Left cardiac atrium (tissue), 4 donors: ENCODE measurements at places on chromosomes 1 and 21.

DNA sequence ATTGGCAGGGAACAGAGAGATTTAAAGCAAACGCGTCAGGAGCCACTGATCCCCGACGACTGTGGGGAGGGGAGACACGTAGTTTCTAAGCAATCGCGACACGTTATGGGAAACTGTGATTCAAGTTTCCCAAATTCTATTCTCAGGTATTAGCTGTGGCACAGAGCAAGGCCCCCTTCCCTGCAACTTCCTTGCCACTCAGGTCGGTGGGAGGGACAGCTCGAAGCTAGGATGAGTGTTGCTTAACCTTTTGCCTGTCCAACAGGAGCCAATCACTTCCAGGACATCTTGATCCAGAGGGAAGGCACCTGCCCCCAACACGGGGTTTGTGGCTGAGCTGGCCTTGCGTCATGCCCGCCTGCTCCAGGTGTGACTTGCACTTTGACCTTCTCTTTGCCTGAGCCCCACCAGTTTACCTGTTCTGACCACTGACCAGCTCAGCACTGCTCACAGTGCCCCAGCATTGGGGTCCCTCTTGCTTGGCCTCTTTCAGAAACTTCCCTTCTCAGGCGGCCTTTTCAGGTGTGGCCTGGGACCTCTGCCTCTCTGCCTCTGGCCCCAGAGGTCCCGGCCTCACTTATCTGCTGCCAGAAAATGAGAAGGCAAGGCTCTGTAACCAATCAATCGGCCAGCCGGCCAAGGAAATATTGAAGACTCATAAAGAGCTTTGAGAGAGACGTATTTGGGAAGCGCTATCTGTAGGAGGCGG lies 24.6 kb downstream of the TEX35 start:
- DNase-seq: no peak

GRCh38 chr1:162091681-162092524 lies 22.4 kb downstream of the NOS1AP start:
- no peak for DNase-seq

DNA sequence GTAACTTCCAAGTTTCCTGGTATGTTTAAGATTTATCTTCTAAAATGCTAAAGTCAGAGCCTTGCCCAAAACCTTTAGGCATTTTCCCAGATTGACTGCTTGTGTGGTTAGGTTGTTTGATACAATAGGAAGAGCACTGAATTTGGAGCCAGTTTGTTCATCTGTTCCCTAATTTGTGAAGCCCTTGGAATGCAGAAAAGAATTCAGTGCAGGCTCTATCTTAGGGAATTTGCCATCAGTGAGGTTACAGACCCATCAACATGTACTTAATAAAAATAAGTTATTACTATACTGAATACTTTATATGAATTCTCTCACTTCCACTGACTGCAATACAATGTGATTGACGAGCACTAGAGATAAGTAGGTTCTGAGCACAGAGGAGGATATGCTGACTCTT lies 120.2 kb downstream of the PIK3R3 start:
- no peak for DNase-seq

DNA sequence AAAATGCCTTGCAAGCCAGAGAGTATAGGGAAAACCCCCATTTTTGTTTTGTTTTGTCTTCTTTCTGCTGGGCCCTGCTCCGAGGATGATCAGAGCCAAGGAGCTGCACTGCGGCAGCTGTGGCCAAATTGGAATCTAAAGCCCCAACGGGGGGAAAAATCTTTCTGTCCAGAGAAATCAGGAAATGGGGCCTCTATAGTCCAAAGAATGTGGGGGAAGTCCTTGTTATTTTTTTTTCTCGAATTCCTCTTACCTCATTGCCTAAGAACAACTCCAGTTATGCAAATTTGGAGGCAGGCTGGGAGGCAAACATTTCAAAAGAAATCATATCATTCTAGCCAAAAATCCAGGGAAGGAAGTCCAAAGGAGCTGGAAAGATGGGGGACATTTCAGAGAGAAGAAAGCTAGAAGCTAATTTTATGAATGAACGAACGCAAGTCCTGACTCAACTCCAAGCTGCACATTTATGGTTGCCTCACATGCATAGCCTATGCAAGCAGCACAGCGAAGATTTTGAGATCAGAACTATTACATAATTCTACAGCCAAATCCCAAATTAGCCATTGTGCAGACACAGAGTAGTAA lies 263.2 kb downstream of the KCTD3 start:
- DNase-seq: no peak

GRCh38 chr1:47507881-47508701 lies 70.2 kb downstream of the FOXD2 start:
- DNase-seq: peak; percentile 40

DNA sequence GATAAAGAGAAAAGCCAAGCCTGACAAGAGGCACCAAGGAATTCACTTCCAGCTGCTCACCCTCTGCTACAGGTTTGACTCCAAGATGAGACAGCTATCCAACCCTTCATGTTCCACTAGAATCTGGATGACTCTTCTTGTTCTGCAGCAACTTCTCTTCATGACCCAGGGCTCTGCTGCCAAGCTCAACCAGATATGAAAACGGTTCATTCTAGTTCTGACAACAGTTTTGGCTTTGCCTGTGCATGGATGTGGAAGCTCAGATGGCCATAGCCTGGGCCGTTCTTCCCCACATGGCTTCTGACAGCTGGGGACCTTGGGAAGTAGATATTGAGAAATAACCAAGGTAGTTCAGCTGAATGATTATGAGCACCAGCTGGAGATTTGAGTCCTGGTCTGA lies 13.7 kb downstream of the PI4KB start:
- DNase-seq: peak; percentile 36

GRCh38 chr1:100360790-100361510 lies 8.6 kb downstream of the CDC14A start:
- peak; percentile 62 for DNase-seq

- no peak for DNase-seq
Measured at GRCh38 chr1:217379336-217379735, 251.6 kb downstream of the GPATCH2 start.

DNA sequence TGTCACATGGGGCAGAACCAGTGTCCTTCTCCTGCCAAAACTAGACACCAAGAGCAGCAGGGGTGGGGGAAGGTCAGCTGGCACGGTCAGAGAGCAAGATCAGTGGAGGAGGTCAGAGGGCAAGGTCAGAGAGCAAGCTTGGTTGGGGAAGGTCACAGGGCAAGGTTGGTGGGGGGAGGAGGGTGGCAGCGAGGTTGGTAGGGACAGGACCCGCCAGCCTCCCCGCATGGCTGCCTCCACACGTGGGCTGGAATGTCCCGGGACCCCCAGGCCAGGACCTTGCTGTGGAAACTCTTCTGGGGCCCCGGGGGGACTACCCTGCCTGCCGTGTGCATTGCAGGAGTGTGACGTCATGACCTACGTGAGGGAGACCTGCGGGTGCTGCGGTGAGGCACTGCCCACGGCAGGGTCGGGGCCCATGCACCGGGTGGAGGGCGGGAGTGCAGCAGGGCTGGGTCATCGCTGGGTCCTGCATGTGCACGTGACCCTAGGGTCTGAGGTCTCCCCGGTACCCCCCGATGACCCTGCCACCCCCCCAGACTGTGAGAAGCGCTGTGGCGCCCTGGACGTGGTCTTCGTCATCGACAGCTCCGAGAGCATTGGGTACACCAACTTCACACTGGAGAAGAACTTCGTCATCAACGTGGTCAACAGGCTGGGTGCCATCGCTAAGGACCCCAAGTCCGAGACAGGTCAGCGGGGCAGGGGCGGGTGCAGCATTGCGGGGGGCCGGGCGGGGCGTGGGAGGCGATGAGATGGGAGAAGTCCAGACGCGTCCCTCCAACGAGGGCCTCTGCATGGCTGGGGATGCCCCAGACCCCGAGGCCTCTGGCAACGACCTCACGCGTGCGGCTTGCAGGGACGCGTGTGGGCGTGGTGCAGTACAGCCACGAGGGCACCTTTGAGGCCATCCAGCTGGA lies 27.3 kb downstream of the COL6A2 start:
- peak; percentile 26 for DNase-seq

DNA sequence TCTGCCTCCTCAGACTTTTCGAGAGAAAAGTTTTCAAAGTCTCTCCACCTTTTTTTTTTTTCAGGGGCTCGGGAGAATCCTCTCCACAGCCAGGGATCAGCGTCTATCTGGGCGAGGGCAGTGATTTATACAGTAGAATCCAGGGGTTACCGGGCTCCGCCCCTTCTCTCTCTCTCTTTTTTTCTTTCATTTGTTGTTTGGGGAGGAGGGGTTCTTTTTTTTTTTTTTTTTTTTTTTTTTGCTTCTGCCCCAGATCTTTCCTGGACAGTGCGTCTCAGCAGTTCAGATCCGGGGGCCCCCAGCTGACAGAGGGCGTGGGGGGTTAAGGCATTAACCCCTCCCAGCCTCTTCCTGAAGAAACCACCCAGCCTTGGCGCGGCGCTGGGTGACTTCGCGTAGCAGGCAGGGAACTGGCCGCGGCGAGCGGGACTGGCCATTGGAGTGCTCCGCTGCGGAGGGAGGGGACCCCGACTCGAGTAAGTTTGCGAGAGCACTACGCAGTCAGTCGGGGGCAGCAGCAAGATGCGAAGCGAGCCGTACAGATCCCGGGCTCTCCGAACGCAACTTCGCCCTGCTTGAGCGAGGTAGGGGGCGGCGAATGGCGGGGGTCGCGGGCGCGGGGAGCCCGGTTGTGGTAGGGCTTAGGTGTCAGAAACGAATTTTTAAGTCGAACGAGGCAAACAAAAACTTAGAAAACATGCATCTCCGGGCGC lies at the start of gene S1PR1:
Gene S1PR1, plus strand, starts transcription at position 504 of the 713 bp plus-strand sequence. CDS start 1,966 bp downstream, outside the sequence.
- peak; percentile 90 for DNase-seq

GRCh38 chr1:76238094-76238628 lies 163.6 kb downstream of the ST6GALNAC3 start:
- no peak for DNase-seq

GRCh38 chr1:14954210-14954609 lies 199.3 kb upstream of the TMEM51 start:
- DNase-seq: no peak

- DNase-seq: peak; percentile 82
Measured at GRCh38 chr1:2594001-2594640, 7.5 kb downstream of the PRXL2B start.

DNA sequence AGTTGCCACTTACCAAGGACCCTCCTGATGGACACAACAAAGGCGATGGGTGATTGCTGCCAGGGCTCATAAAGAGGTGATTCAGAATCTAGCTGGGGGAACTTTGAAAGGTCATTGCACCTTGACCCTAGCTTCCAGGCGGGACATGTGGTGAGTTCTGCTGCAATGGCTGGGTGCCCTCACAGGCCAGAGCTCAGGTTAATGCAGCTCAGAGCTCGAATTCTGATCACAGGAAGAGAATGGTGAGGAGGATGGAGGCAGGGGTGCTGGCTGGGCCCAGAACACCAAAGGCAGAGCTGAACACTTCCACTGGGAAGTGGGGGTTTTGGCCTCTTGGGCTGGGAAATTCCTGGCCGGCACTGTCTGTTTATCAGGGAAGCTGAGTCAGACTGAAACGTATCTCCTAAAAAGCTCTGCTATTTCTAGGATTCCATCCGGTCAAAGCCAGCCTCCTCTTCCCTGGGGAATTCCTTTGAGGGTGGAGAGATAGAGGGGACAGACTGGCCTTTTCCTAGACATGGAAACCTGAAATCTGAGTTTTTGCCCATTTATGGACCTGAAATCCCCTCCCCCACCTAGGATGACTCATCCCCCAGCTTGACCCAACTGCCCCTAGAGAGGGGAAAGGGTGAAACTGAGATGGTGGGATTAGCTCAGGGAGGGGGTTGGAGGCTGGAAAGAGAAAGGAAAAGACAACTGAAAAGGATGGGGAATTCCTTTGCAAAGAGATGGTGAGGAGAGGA lies 27.2 kb downstream of the NUAK2 start:
- peak; percentile 65 for DNase-seq

DNA sequence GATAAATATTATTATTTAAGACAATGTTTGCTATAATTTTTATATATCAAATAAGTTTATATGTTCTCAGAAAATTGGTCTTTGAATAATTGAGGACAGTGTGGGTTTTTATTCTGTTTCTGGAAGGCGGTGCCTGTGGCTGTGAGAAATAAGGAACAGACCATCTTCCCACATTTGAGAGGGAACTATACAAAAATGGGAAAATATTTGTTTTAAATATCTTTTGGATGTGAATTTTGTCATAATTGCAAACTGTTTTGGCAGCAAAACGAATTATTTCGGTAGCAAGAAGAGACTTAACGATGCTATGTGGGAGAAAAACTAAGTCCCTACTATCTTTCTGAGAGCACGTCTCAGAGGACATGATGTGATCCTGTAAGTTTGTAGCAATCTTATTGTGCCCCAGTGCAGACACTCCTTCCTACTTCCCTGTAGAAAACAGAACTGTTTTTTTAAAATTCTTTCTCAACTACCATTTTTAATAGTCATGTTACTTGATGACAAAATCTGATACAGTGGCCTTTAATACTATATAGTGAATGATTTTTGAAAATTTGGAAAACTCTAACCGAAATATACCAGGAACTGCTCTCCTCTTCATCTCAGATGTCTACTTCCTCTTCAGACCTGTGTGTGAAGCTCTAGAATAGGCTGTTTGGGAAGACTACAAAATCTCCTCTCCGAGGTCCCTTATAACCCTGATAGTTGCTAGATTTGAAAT lies 25.4 kb downstream of the PTPRC start:
- no peak for DNase-seq

DNA sequence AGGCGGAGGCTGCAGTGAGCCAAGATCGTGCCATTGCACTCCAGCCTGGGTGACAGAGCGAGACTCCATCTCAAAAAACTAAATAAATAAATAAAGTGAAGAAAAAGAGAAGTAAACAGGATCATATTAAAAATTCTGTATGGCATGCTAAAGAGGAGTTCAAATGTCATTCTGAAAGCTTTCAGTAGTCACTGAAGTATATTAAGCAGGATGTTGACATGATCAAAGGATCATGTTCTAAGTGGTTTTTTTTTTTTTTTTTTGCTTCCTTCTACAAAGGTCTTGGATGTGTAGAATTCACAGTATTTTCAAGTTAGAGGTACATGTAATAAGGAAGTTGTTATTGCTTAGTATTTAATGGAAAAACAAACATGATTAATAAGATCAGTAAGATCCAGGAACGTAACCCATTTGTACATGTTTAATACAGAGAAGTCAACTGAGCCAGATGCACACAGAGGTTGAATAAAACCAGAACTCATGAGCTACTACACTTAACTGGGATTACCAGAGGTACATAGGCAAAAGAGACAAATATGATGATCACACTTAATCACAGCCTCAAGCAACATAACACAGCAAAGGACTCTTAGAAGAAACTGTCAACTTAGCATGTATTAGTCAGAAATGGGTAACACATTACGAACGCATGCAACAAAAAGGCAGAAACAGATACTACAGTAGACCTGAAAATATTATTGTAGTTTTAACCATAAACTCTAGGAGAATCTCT lies 12.2 kb downstream of the CDC42BPA start:
- DNase-seq: no peak

- peak; percentile 28 for DNase-seq
Measured at GRCh38 chr1:220271706-220272046, 577 bp downstream of the RAB3GAP2 start.

GRCh38 chr1:161209790-161210409 lies 5.2 kb upstream of the FCER1G start:
- DNase-seq: peak; percentile 85

DNA sequence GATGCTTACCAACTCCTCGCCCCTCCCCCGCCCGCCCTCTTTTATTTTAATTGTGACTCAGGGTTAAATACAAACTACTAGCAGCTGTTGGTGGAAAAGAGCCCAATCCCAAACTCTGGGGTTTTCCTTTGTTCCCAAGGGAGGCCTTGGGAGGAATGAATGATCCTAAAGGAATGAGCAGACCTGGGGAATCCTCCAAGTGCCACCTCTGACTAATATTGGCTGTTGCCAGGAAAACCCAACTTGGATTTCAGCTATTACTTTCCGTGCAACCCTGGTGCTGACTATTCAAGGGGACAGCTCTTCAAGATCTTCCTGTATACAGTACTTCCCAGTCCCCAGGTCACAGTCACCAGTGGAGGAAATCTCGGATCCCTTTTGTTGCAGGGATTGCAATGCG lies 1.3 kb upstream of the S100A10 start:
- DNase-seq: peak; percentile 28

GRCh38 chr1:156666862-156667609 lies 10.2 kb downstream of the NES start:
- no peak for DNase-seq
